ENCODE measurements at places on chromosomes 4 and X.

GRCh38 chrX:8500203-8500602 is 35.6 kb downstream of the VCX3B start:
- no peak for DNase-seq

DNA sequence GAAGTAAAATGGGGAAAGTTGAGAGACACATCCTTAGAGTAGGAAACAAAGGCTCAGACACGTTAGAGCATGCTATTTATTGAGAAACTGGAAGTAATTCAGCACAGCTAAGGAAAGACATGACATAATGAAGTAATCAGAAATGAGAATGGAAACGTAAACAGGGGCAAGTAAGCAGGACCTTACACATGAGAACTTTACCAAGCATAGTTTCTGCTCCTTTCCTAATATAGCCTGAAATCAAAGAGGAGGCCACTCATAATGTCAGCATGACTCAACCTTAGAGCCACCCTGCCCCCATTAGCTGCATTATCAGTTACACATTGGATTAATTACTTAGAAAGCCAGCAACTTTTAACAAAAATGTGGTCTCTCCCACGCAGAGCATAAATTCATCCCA is 558.3 kb upstream of the GRIA3 start:
- DNase-seq, result peak; percentile 70

GRCh38 chr4:182644683-182645050 is 272.5 kb downstream of the DCTD start:
- peak; percentile 59 for DNase-seq

DNA sequence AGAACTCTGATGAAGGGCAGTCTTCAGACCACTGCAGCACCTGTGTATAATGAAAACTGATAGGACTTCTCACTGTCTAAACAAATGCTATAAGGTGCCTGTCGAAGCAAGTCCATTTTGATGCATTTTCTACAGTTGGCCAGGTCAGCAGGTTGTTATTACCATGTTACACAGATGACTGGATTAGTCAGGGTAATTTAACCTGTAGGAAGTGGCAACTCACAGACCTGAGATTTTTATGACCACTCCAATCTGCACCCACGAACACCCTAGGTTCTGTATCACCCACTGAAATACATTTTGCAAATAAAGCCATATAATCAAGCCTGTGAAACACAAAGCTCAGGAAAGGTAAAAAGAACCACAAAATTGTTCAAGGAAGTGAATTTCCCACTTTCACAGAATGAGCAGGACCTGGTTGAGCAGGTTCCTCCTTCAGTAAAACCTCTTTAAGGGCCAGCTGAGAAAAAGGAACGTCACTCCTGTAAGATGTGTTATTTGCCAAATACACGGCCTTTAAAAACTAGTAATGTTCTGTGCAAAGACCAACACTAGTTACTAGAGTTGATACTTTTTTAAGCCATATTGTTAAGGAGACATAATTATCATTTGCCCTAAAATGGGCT is 12.7 kb downstream of the MAML3 start:
- no peak for DNase-seq

DNA sequence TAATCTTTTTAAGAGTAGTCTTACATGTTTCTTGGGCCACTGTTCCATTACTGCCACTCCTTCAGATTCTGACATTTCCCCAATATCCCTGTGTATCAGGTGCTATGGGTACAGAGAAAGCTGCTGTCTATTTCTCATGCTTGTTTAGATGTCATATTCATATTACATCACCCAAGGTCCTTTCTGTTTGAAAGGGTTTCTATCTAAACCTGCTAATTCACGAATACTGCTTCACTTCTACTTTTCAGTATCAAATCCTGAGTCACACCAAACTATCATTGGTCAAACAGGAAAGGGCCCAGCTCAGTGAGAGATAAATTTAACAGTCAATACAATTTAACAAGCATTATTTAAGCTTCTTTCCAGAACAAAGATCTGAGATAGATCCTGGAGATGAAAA is 241.4 kb downstream of the UGT8 start:
- DNase-seq, result no peak

DNA sequence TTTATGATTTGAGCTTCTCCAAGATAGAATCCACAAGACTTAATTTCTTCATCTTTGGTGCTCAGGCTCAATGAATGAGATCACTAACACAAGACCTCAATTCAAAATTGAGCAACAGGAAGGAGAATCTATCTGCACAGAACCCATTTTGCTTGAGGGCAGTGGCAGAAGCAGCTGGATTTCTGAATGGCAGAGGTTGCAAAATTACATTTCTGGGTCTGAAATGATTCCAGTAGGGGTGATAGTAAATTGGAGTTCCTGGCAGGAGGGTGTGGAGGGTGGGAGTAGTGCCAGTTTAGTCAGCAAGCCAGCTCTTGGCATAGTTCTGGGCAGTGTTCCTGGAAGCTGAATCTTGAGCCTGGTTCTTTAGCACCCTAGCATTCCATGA is 281.1 kb downstream of the SLC7A11 start:
- peak; percentile 90 for DNase-seq

- DNase-seq, result no peak
Observed at GRCh38 chr4:37132975-37133360, 111.6 kb upstream of the NWD2 start.

DNA sequence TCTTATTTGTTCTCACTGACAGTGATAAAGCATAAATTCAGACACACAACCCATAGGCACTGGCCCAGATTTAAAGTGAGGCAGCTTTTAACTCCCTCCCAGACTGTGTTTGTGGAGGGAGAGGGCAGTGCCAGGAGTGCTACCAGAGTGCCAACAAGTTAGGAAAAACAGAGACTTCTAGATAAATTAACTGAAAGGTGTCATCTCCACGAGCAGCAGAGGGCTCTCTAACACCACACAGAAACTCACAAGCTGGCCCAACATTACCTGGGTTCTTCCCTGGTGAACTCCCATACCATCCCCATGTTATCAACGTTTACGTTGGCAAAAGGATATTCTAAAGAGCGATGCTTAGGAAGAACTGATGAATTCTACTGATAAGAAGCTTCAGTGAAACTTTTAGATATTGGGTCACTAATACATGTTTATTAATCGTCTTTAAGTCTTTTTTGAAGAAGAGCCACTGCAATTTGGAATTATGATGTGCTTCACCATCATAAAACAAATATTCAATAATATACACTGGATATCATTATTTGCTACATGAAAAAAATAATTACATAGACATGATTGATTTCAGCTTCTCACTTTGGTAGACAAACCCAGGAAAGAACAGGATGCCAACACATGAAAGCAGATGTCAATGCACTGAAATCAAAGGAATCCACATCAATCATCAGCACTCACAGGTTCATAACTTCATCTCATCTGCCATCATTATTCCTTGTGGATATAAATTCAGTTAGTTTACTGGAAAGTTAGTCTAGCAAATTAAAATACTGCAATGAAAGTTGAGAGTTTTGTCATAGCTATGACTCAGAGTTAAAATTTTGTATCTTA is 121.2 kb upstream of the NAP1L5 start:
- DNase-seq, result peak; percentile 65

DNA sequence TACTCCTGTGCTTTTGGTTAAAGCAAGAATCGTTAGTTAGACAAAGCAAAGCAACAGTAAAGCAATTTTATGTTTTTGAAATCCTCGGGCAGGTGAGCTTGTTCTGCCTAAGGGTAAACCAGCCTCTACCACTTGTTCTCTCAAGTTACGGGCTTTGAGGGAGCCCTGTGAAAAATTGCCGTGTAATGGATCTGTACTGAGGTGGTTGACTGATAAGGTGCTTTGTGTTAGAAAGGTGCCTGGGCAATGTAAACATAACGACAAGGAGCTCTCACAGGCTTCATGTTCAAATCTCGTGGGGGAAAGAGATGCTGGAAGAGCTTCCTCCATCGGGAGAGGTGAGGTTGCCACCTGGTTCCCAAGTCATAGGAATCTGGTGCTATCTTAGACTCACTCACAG is 111.8 kb downstream of the TRAPPC11 start:
- DNase-seq, result no peak

DNA sequence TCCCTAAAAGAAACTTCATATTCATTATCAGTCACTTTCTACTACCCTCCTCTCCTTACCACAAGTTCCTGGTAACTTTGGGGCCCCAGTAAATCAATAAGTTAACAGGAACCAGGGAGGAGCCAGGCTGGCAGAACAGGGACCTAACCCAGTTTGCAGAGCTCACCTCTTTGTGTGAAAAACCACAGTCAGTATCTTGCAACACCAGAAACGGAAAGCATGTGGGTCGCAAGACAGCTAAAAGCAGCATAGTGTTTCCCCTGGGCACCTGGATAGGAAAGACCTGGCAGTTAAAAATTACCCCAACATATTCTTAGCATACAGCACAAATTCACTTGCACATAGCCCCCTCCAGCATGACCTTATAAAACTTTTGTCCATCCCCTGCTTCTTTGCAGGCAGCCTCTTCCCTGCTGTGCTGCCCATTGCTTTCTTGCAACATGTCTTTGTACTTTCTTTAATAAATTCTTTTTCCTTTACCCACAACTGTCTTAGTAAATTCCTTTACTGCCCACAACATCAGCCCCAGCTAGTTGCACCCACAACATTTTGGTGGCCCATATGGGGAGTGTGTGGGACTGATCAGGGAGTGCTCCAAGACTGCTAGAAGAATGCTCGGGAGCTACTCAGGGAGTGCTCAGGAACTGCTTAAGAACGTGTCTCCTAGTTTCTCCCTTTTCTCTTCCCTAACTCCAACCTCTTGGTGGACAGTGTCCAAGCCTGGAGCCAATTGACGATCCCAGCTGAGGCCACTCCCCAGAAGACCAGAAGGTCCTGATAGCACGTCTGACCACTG is 83.4 kb downstream of the MSN start:
- no peak for DNase-seq

- DNase-seq, result peak; percentile 23
Observed at GRCh38 chr4:25792200-25792791, 70.5 kb downstream of the SEL1L3 start.

DNA sequence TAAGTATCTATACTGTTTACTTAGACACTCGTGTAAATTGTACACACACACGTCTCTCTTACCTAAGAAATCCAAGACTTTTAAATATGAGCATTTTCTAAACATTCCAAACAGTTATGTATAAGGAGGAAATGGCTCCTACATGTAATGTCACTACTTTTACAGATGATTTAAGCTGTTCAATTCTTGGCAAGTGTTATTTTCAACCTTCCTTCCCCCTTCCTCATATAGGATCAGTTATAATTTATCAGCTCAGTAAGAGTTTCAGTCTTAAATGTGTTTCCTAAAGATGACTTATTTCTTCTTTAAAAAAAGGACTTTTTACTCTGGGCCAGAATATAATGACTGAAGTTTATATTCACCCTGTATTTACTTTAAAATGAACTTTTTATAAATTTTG is 601.1 kb downstream of the ANKRD50 start:
- no peak for DNase-seq

GRCh38 chr4:5545271-5545670 is 163.1 kb downstream of the EVC2 start:
- DNase-seq, result peak; percentile 36

GRCh38 chr4:120000591-120001296 is 65.9 kb downstream of the MAD2L1 start:
- no peak for DNase-seq

- DNase-seq, result no peak
Observed at GRCh38 chr4:14829795-14830194, 172.5 kb upstream of the CPEB2 start.

GRCh38 chr4:138592796-138593195 is 350.6 kb upstream of the SLC7A11 start:
- no peak for DNase-seq

GRCh38 chrX:107298276-107298675 is 91.9 kb downstream of the DNAAF6 start:
- no peak for DNase-seq

GRCh38 chrX:147763131-147763530 is 148.6 kb upstream of the FMR1 start:
- DNase-seq, result no peak

DNA sequence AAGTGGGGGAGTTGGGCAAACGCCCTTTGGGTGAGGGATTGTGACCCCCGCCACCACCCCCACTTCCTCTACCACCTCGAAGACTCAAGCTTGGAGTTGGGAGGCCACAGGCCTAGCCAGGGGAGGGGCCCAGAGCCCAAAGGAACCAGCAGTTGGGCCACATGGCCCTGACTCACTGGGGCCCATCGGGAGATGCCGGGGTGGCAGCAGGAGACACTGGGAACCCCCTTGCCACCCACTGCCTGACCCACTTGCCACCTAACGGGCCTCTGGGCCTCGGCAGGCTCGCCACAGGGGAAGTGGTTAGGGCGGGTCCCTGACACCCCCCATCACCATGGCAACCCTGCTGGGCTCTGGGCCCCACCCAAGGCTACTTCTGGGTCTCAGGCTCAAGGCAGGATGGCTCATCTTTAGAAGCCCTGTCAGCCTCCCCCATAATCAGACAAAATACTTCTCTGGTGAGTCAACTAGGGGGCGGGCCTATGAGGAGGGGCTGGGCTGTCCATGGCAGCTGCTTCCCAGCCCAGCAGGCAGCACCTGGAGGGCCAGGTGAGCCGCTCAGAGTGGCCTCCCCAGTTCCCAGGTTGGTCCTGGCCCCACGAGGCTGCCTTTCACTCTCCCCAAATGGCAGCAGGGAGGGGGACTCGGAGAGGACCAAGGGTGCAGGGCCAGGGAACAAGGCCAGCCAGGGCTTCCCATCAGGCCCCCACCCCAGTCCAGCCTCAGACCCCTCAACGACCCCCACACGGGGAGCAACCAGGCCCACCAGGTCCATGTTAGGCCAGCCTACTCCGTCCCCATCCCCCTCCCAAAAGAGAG is 5.6 kb downstream of the FLNA start:
- DNase-seq, result peak; percentile 97

DNA sequence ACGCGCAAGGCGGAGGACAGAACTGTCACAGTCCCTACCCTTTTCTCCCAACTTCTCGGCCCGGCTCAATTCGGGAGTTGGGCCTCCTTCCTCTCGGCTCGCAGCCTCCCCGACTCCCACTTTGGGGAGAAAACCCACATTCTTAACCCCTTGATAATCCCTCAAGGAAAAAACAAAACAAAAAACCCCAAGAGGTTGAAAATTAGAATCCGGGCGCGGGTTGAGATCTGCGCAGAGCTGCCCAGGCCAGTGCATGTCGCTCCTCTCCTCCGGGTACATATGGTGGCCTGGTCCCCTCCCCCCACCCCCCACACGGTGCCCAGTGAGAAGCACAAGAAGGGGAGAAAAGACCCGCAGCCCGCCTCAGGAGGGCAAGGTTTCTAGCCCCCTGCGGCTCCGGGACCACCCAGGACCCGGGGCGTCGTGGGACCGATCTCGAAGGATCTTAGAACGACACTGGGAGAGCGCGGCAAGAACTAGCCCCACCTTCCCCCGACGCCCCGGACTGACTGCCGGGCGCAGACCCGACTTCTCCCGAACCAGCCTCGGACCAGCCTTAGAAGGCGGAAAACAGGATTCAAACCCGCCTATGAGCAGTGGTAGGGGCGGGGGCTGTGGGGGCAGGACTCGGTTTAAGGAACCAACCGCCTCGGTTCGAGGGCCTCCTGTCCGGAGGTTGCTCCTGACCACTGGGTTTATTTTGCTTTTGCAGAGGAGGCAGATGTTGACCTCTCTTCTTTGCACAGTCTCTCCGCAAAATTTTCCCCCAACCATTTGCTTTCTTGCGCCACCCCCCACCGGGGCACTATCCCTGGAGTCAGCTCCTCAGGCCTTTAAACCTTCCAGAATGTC is 2.5 kb upstream of the PDGFRA start:
- DNase-seq, result peak; percentile 83

Data from GM23248 (cell line).